ENCODE measurements at places on chromosomes 5 and 9. TPM values are rescaled to one million over a fixed set of nuclear protein-coding genes. Genes with fewer than 3 reads are reported as not detected.
A peak's percentile ranks its signal among the peaks of the same experiment; 100 is the strongest.

- no peak for DNase-seq
Observed at GRCh38 chr9:111151537-111151936, 113.3 kb upstream of the LPAR1 start.

The HACD4 gene
- total RNA-seq, result 1.5 TPM

The RORB gene
- total RNA-seq, result 21.3 TPM

DNA sequence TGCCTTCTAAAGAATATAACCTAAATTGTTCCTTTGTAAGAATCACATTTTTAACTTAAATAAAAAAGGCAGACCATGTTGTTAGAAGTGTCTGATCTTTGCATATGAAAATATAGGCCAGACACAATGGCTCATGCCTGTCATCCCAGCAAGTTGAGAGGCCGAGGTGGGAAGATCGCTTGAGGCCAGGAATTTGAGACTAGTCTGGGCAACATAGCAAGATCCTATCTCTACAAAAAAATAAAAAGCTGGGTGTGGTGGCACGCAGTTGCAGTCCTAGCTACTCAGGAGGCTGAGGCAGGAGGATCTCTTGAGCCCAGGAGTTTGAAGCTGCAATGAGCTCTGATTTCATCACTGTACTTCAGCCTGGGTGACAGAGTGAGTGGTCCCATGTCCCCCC, 37.3 kb downstream of the TRIO start:
- DNase-seq, result no peak

The ANKRD20A1 gene
- total RNA-seq, result 7.3 TPM

The F12 gene
- 3.3 TPM for total RNA-seq

- no peak for DNase-seq
Observed at GRCh38 chr5:15538516-15538915, 38.5 kb downstream of the FBXL7 start.

- no peak for DNase-seq
Observed at GRCh38 chr5:106135473-106135872, 1535.3 kb downstream of the EFNA5 start.

The SMIM32 gene
- 0.27 TPM for total RNA-seq

The SLC1A3 gene
- 562 TPM for total RNA-seq

- no peak for DNase-seq
Observed at GRCh38 chr9:16013366-16013765, 460.5 kb downstream of the CCDC171 start.

DNA sequence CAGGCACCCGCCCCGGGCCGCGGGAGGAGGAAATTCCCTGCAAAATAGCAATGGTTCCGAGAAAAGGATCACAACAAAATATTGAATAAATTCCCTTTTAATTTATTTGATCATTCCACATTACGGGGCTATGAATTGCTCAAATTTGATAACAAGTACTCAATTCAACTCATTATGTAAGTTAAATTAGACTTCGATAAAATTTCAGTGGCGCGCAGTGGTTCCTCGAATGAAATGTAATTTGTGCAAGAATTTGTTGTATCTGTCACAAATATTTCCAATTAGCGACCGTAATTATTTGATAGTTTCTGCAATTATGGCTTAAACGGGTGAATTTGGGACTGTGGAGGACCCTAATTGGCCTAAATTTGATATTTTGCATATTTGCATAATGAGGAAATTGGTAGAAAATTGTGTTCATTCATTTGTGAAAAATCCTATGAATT, 76.0 kb upstream of the TBCA start:
- DNase-seq, result no peak

GRCh38 chr5:10144040-10144439, 105.6 kb downstream of the ATPSCKMT start:
- no peak for DNase-seq

DNA sequence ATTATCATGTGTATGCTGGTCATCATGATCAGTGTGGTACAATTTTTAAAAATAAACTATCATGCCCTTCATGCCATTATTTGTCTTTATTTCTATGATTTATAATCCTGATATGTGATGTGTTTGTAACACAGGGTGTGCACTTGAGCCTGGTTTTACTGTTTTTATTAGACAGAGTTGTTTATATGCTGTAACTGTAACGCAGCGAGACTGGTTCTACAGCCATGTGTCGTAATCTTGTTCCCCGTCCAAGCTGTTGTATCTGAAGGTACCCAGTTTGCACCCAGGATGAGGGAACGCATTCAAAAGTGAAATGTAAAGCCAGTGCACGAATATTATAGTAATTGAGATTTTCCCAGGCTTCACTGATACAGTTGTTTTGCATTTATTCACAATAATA, 28.2 kb downstream of the SNX18 start:
- no peak for DNase-seq

DNA sequence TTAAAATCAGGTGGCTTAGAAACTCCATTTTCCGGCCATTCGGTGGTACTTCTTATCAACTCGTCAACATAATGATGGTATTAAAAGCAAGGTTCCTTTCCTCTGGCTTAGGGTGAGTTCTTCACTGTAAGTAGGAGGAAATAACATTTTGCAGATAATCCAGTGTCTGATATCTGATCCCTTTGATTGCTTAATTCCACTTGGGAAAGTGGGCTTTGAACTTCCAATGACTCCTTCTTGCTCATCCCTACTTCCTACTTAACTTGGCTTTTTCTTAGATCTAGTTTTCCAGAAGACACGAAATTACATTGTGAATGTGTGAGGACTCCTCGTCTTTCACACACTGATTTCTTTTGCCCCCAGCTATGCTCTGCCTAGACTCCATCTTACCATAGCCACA, 31.5 kb downstream of the DDX31 start:
- DNase-seq, result peak; percentile 18

DNA sequence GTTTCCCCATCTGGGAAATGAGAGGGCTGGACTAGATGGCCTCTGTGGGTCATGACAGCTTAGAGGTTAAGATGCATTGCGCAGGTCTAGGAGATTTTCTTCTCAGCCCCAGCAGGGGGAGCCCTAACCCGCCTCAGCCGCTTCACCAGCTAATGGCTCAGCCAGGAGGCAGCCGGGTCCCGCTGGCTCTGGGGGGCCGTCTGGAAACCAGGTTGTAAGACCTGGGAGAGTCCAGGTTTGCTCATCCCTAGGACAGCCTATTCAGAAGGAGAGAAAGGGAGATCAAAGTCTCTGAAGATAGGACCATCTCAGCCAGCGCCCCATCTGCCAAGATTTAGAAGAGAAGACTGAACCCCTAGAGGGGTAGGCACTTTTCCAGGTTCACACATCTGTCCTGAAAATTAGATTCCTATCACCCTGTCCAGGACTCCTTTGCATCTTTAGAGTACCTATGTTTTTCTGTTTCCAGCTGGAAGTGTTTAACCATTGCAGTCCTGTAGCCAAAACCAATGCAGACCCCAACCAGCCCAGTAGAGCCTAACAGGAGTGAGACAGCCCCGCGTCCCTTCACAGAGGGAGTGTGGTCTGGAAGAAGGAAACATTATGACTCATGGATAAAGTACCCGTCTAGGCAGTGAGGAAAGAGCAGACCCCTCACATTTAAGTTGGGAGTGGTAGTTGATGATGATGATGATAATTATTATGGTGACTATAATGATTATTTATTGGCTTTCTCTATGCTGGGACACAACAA, 27.5 kb downstream of the SPARC start:
- DNase-seq, result peak; percentile 84

GRCh38 chr5:146548781-146549449, 32.9 kb upstream of the GPR151 start:
- DNase-seq, result peak; percentile 57

DNA sequence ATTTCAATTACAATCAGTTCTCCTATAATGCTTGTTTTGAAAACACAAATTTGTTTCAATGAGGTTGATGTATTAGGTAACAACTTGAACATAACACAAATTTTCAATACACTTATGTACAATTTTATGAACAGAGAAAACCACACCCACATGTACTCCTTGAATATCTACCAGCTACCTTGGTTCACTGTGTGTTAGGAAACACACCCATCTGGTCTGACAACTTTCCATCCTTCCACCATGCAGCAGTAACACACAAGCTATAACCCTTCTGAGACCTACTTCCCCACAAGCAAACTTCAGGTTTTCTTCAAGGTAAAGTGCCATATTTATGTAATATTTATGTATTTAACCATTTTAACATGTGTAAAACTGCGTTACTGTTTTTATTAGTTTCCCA, 36.4 kb upstream of the UBQLN1 start:
- DNase-seq, result no peak

- no peak for DNase-seq
Observed at GRCh38 chr5:93385655-93386054, 195.4 kb downstream of the NR2F1-AS1 start.

GRCh38 chr5:24177821-24178220, 467.0 kb downstream of the CDH10 start:
- DNase-seq, result no peak

The SLC6A7 gene
- total RNA-seq, result 5.9 TPM

DNA sequence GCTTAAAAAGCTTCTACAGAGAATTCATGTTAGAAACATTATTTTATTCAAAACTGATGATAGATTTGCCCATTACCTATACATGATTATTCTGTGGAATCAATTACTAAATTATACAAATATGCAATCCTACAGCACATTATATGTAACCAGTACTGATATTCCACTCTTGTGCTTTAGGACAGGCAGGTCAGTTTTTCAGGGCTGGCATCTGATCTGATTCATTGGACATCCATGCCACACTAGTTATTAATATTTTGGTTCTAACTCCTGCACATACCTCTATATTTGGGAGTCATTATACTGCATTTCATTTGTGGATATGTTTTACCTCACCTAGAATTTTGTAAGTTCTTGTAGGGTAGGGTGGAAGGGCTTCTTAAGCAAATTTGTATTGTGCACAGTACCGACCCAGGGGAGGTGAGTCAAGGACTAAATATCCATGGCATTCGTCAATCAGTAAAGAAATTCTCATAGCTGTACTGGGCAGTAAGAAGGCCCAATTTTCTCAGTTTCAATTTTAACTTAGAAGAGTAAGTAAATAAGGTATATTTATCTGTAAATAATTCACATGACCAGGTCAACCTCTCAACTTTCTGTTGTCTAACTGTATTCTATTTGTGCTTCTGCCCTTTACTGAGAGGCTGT, 33.5 kb downstream of the ELOVL7 start:
- no peak for DNase-seq

DNA sequence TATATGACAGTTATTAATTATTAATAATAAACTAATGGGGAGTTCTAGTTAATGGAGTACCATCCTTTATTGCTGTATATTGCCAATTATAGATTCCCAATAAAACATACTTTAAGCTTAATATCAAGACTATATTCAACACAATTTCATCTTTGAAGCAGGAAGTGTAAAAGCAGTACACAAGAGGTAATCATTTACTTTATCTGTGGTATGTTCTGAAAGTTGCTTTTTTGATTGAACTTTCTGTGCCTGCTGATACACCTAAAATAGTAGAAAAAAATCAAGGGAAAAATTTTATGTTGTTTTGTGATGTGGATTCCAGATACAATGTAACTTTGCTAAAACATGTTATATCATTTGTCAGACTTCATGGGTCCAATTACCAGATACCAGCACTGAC, 58.0 kb downstream of the ACO1 start:
- no peak for DNase-seq
